Left lung (tissue), 14 donors: ENCODE measurements at places on chromosomes 4 and X. TPM values are rescaled to one million over a fixed set of nuclear protein-coding genes. Genes with fewer than 3 reads are reported as not detected.

GRCh38 chrX:153387345-153387744 is 13.8 kb downstream of the PNMA6E start:
- no peak for DNase-seq

PAGE5 gene
- polyA plus RNA-seq, result not detected

GRCh38 chrX:72376124-72376523 is 70.4 kb upstream of the CITED1 start:
- DNase-seq, result no peak

GRCh38 chr4:82851885-82852750 is 38.8 kb downstream of the SEC31A start:
- no peak for DNase-seq

ABLIM2 gene
- polyA plus RNA-seq, result 7.3 TPM
